ENCODE measurements at places on chromosomes 12 and 14.
A peak's percentile ranks its signal among the peaks of the same experiment; 100 is the strongest.

- DNase-seq = peak; percentile 47
Measured at GRCh38 chr14:59363531-59364226, 101.5 kb downstream of the GPR135 start.

GRCh38 chr14:51871846-51872245, 11.4 kb downstream of the GNG2 start:
- DNase-seq = no peak

- DNase-seq = no peak
Measured at GRCh38 chr12:120462099-120462640, 7.4 kb downstream of the SRSF9 start.

DNA sequence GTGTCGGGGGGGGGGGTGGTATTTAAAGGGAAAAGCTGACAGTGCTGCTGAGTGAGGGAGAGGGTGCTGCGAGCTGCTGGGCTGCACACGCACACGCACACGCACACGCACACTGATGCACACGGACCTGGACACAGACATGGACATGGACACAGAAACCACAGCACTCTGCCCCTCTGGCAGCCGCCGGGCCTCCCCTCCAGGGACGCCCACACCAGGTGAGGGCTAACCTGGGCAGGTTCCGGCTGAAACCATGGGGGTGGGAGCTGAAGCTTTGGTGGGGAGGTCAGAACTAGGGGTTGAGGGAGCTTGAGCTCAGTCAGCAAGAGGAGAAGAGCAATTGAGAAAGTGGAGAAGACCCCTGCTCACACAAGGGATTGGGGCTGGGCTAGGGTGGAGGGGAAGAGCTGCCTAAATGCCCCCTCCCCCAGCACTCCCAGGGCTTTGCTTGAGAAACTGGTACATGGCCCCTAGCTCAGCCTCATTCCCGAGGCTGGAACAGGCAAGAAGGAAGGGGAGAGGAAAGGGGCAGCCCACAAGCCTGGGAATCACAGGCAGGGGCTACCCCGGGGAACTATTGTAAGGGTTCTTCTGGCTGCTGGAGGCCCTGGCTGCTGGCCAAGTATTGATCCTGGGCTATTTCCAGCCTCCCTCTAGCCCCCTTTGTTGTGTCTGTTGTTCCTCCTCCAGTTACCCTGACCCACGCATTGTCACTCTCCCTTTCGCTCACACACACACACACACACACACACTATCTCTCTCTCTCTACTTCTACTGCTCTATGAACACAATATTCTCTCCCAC, at the start of gene REM2:
REM2 (plus strand) TSS at position 50 of the 804 bp plus-strand sequence; CDS start at position 116, 66 bp downstream.
- DNase-seq = no peak

DNA sequence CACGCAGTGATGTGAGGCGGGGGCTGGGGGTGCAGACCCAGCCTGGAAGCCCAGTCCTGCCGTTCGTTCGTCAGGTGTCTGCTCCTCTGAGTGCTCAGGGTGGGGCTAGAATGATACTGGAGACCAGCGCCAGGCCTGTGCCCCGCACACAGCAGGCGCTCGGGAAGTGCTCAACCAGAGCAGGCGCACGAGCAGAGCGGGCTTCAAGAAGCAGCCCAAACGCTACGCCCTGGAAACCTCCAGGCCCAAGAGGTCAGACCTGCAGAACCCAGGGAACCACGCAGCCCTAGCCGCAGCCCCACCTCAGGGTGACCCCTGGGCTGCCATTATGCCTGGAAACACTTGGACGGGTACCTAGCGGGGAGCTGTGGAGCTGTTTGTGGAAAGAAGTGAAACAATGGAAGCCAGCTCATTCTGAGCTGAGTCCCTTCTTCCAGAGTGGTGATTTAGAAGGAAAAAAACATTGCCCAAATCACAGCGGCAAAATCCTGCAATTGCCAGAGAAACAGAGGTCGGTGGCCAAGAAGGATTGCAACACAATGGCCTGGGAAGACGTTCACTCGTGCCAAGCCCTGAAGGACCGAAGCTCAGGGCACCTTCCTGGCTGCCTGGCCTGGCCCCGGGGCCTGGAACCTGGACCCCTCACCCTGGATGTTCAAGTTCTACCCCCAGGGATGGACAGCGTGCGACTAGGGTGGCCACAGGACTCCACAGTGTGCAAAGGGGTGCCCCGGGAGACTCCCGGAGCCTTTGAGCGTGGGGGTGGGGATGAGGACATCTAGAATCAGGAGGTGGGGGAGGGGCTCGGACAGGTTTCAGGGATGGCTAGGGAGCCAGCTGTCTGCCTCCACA, 40.4 kb upstream of the DIO3 start:
- peak; percentile 68 for DNase-seq

DNA sequence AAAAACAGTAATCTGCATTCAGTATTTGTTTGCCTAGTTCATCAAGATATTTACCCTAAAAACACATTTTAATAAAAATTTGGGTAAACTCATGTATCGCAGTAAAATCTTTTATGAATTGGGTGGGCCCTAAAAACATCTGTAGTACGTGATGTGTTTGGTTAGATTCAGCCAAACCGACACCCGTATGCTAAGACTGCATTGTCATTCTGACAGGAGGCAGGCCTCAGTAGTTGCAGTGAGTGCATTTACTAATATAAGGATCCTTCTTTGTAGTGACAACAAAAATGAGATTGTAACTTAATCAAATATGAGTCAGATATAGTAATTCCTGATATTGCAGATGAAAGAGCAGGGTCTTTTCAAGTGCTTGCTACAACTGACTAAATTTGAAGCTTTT, 191.8 kb downstream of the SLC16A7 start:
- DNase-seq = no peak

- no peak for DNase-seq
Measured at GRCh38 chr14:97539411-97539795, 742.2 kb downstream of the VRK1 start.

DNA sequence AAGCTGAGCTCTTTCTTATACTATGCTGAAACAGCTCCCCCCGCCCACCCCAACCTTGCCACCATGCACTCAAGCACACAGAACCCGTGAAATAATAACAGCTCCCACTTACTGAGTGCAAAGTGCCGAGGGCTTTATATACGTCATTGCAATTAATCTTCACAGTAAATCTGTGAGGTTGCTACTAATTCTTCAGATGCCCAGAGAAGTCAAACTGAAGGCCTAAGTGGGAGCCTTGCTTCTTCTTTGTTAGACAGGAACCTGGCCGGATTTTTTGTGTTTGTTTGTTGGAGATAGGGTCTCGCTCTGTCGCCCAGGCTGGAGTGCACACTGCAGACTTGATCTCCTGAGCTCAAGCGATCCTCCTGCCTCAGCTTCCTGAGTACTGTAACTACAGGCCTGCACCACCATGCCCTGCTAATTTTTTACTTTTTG, 34.0 kb downstream of the VCPKMT start:
- DNase-seq = no peak

GRCh38 chr12:109590566-109590965, 17.0 kb downstream of the MVK start:
- no peak for DNase-seq
